Astrocyte of the hippocampus (primary cell): ENCODE measurements at places on chromosomes 4 and X.
A peak's percentile ranks its signal among the peaks of the same experiment; 100 is the strongest.

DNA sequence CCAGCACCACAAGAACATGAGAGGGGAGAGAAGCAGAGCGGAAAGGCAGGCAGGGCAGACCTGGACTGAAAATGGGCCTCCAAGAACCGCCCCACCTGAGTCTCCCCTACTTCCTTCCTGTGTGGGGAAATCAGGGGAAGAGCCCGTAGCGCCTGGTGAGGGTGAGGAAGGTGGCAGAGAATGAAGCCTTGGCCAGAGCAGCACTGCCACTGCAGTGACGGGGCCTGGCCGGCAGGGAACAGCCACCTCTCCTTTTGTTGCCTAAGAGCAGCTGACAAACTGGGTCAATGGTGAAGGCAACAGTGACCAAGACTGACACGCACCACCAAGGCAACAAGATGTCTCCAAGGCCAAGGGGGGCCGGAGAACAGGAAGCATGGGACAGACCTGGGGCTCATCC, 58.4 kb upstream of the CBR4 start:
- no peak for DNase-seq

DNA sequence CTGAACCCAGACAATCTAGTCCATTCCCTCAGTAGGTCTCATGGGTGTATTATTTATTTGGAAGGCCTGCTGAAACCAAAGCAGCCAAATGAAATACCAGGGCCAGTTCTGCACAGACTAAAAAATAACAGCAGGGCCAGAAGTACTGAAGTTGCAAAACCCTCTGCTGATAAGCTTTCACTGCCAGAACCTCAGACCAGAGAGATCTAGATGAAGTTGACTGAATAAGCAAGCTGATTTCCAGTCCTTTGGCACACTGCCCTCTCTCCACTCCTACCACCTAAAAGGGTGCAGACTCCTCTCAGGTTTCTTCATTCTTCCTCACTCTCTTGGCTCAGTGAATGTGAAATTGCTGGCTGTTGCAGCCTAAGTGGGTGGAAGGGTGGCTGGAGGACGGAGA, 276.7 kb upstream of the KLF3 start:
- DNase-seq = peak; percentile 73

DNA sequence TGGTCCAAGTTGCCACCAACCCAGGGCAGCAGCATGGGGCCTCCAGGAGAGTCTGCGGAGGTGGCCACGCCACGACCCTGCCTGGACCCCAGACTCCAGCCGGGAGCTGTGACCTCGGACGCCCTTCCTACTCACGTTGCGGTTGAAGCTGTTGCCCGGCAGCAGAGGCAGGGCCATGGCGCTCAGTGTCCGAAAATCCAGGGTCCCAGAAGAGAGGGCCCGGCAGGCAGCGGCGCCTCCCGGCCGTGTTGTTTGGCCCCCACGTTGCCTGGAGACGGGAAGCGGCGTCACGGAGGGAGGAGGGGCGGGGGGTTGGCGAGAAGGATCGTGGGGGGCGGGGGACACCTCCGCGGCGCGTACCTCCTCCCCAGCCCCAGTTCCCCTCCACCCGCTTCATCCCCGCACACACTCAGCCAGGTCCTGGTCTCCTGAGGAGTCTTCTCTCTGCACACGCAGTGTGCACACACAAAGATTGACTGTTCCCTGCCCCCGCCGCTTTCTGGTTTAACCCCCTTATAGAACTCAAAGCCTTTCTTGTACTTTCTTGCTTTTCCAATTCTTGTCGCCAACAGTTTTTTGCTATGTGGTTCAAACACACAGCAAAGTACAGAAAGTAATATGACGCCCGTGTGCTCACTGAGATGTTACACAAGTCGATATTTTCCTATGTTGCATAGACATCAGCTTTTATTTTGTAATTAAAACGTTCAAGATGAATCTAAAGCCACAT, at the start of gene EFHC2:
Gene EFHC2, minus strand, starts transcription at position 261 of the 730 bp plus-strand sequence. Its CDS starts 84 bp downstream, at position 177.
- peak; percentile 51 for DNase-seq

DNA sequence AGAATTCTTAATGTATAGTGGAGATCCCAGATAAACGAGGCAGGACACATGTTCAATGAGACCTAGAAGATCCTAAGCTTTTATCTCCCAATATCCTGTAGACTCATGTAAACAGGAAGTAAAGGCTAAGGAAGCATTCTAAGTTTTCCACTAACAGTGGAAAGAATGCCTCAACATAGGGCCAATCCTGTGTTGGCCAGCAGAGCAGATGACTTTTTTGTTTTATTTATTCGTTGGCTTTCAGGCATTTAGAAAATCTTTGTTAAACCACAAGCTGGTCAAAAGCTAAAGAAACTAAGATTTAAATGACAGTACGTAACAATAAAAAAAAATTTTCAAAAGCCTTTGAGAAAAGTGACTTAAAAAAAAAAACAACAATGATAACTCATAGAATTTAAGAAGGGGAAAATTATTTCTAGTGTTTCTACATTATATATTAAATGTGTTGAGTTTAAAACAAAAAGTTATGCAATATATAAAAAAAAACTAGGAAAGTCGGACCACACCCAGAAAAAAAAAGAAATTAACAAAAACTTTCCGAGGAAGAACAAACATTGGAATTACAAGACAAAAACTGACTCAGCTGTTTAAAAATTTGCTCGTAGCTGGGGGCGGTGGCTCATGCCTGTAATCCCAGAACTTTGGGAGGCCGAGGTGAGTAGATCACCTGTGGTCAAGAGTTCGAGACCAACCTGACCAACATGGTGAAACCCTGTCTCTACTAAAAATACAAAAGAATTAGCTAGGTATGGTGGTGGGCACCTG, 759.3 kb downstream of the FSTL5 start:
- peak; percentile 65 for DNase-seq

DNA sequence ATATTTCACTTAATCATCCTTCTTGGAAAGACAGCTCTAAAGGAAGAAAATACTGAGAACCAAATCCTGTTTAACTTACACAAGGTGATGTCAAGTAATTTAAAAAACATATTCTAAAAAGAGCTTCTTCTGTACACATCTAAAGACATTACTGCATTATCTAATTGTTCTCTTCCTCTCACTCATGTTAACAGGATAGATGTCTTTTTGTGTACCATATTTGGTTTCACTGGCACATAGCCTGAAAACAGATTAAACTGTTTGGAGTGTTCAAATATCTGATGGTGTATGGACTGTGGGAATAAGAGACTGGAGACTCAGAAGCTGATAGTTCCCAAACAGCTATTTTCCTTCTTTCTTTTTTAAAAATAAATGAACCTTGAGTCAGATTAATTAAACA, 213.3 kb upstream of the MAB21L2 start:
- DNase-seq = peak; percentile 18

DNA sequence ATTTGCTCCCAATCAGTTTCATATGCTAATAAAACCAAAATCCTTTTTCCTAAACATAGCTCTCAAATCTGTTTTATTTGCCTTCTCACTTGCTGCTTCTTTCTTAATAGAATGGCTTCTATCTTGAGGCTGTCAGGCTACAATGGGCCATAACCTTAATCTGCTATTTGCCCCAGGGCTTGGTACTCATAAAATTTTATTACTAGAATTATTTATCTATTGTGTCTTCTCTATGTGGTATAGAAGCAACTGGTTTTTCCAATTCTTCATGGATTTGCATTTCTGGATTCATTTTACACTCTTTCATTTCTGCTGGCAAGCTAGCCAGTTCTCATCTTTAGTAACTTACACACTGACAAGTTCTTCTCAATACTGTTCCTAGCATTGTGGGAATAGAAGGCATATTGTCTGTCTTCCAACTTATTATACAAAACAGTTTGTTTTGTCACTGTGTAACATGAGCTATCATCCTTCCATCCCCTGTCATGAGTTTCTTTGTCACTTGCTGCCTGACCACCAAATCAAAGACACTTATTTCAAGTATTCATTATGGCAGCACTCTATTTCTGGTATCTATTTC, 96.6 kb upstream of the KCNIP4 start:
- DNase-seq = no peak

GRCh38 chrX:105267167-105267566, 46.7 kb upstream of the TEX13A start:
- DNase-seq = no peak

DNA sequence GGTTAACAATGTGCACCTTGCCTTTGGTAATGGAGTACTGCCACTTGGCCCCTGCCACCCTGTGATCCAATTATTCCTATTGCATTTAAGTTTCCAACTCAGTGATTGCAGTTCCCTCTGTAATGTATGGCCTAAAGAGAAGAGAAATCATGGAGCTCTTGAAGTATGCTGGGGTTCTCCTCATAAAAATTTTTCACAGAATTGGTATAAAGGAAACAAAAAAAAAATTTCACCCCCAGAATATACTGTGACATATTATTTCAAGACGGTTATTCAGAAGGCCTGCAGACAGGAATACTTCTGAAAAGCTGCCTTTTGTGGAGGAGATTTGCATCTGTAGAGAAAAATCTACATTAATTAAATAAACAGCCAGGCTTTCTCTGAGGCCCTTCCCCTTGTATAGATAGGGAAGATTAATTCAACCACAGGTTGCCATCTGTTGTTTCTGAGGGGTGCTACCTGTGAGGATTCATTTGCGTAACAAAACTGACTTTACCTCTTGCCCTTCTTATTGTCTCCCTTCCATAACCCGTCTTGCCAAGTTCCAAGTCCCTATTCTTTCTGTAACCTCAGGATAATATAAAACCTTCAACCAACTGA, 94.8 kb upstream of the LANCL3 start:
- no peak for DNase-seq

- peak; percentile 8 for DNase-seq
Measured at GRCh38 chrX:107827030-107827831, 1.6 kb downstream of the MID2 start.

- no peak for DNase-seq
Measured at GRCh38 chrX:113274345-113274744, 433.7 kb upstream of the AMOT start.

DNA sequence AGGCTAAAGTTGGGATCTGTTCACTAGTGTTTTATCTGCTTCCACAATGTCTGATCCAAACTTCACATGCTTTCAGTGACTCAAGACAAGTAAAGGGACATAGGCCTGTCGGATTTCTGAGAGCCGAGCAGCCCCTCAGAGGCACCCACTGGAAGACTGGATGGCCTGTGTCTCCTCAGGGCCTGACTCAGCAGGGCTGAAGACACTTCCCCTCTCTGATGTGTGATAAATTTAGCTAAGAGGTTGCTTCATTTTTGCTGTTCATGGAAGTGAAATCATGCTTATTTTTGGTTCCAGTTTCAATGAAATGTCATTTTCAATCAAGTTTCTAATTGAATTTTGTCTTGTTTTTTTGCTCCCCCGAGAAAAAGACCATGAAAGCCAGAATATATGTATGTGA, 93.7 kb downstream of the MXRA5 start:
- DNase-seq = no peak

DNA sequence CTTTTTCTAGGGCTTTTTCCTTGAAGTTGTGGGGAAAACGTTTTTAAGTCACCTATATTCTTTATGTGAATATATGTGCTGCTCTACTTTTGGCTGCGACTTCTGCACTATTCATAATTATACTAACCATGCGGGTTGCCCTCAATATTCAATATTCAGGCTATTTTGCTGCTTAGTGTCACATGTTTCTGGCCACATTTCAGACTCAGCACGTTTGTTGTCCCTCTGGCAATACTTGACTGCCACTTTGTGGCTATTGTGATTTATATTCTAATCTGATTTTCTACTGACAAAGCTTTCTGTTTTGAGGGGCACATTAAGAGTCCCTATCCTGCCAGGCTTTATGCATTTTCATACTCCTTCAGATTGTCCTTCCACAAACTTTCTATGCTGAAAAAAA, 63.9 kb upstream of the CT45A1 start:
- no peak for DNase-seq

DNA sequence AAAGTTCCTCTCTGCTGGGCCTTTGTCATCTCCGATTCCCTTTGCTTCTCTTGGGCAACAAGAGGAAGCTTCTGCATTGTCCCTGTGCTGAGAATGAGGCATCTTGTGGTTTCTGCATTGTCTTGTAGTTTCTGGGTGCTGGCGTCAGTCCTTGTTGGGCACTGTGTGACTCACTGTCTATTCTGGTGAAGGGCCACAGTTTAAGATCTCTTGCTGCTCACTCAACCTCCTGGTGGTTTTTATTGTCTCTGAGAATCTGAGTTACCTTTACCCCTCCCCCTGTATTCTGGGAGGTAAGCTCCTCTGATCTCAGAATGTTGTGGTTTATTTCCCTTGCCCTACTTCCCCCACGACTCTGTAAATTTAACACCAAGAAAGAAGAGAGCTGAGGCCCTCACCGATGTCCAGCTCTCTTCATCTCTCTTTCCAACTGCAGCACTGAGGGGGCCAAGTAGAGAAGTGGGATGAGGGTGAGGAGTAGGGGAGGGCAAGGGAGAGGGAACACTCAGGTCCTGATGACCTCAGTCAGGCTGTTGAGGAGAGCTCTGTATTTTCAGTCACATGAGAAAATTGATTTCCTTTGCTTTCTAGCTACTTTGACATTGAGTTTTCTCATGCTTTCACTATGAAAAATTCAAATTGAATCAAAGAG, 441.6 kb upstream of the PITX2 start:
- peak; percentile 58 for DNase-seq

GRCh38 chrX:69551421-69552009, 47.4 kb downstream of the NALF2 start:
- no peak for DNase-seq

DNA sequence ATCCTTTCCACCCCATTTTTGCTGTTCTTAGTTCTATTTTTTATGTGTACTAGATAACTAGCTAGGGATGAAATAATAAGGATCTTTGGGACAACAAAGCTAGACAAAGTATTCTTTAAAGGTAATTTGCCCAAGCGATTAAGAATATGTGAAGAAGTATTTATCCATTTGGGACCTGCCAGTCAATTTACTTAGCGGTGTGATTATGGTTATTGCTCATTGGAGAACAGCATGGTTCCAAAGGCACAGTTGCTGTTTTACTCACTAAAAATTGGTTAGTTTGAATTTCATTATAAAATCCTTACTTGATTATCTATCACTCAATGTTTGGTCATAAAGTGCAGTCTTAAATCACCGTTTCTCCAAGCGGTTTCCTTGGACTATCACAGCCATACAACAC, 124.1 kb downstream of the SNCA start:
- DNase-seq = no peak

GRCh38 chrX:21974011-21974385, 33.5 kb downstream of the SMS start:
- no peak for DNase-seq

DNA sequence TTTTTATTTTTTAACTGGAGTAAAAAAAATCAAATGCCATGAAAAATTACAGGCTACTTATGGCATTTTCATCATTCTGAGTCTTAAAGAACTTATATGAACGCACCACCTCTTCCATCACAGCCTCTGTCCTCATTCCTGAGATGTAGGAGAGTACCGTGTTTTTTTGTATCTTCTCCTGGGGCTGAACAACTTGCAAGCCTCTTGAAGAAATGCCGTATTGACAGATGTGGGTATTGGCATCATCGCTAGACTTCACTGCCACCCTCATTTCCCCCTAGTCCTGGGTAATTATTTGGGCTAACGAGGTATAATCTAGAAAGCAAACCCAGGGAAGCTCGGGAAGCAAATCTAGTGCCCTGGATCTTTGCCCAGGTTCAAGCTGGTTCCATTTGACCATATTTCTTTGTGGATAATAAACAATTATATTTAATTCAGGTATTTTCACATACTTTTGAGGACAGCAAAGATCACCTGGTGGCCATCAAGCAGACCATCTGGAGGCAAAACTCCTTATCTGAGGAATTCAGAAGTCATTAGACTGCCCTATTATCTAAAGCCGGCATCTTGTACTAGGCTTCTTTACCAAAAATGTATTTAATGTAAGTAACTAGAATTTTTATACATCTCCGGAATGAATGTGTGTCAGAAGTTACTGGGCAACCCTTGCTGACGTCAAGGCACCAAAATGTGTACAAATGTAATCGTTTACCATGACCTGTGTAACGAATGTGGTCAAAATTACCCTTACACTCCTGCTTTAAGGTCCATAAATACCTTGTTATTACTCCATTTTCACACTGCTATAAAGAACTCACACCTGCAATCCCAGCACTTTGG, 55.9 kb upstream of the WDR19 start:
- no peak for DNase-seq

- DNase-seq = peak; percentile 55
Measured at GRCh38 chr4:123564758-123565346, 168.3 kb downstream of the SPRY1 start.
